Activated T-cell treated with anti-CD3 and anti-CD28 coated beads, Interleukin-2, amount 50 U/mL, for 24 hours (primary cell): ENCODE measurements at places on chromosomes 2 and 18.

- H3K4me1 ChIP-seq, result no peaks in the 10 kb centered on the region
- H3K4me3 ChIP-seq, result no peak overlapping the region
- H3K36me3 ChIP-seq, result no peaks in the 10 kb centered on the region
- H3K27ac ChIP-seq, result no peak overlapping the region
- no peaks in the 10 kb centered on the region for H3K27me3 ChIP-seq
- no peak for DNase-seq
Measured at GRCh38 chr2:182361477-182361876, 65.4 kb downstream of the PDE1A start.

DNA sequence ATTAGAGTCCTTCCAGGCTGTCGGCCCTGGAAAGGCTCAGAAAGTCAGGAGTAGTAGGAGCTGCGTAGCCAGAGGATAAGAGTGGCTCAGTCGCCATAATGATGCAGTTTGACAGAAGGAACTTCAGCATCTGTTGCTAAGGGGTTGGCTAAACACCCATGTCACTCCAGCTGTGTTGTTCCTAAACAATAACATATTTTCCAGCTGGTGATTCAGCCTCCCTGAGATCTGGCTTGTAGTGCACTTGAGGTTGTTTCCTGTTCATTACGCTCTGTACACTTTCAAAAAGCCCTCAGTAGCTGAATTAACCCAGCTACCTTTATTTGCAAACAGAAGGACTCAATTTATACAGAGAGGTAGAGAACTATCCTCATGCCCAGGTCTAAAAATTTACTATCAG lies 39.7 kb upstream of the EPAS1 start:
- H3K4me1 ChIP-seq, result peaks cover 4% of the 10 kb centered on the region
- no peak overlapping the region for H3K27ac ChIP-seq
- no peak overlapping the region for H3K4me3 ChIP-seq
- H3K27me3 ChIP-seq, result no peaks in the 10 kb centered on the region
- no peaks in the 10 kb centered on the region for H3K36me3 ChIP-seq
- DNase-seq, result no peak

DNA sequence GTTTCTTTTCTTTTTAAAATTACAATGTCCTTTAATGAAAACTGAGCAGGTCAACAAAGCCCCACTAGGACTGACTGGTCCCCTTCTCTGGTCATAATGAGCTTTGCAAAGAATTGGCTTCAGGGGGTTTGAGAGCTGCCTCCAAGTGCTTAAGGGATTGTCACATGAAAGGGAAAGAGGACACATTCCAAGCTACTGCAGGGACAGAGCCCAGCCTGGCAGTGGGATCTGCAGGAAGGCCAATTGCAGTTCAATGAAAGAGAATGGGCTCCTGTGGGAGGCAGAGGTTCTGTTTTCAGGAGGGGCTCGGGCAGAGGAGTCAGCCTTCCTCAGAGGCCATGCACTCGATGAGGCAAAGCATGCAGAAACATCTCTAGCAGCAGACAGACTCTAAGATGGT lies 84.1 kb upstream of the ACKR3 start:
- H3K27ac ChIP-seq, result no peak overlapping the region
- no peaks in the 10 kb centered on the region for H3K4me1 ChIP-seq
- no peaks in the 10 kb centered on the region for H3K36me3 ChIP-seq
- DNase-seq, result no peak
- H3K27me3 ChIP-seq, result peaks cover 15% of the 10 kb centered on the region
- no peak overlapping the region for H3K4me3 ChIP-seq

DNA sequence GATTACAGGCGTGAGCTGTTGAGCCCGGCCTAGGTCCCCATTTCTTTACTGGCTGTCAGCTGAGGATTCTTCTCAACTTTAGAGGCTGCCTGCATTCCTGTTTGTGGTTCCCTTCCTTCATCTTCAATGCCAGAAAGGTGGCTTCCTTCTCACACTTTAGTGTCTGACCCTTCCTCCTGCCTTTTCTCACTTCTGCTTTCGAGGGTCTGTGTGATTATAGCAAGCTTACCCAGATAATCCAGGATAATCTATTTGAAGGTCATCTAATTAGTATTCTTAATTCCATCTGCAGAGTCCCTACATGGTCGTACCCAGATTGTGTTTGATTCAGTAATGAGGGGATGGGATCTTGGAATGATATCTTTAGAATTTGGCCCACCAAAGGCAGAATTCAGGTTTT lies 157.4 kb downstream of the TANC1 start:
- no peaks in the 10 kb centered on the region for H3K27me3 ChIP-seq
- H3K27ac ChIP-seq, result no peak overlapping the region
- H3K36me3 ChIP-seq, result no peaks in the 10 kb centered on the region
- H3K4me3 ChIP-seq, result no peak overlapping the region
- H3K4me1 ChIP-seq, result peaks cover 17% of the 10 kb centered on the region

GRCh38 chr2:28355521-28356094 lies 37.0 kb upstream of the FOSL2 start:
- no peak for DNase-seq
- H3K27ac ChIP-seq, result no peak overlapping the region
- no peaks in the 10 kb centered on the region for H3K27me3 ChIP-seq
- no peaks in the 10 kb centered on the region for H3K36me3 ChIP-seq
- H3K4me1 ChIP-seq, result peaks cover 46% of the 10 kb centered on the region
